ENCODE measurements at places on chromosomes 6 and 20.

DNA sequence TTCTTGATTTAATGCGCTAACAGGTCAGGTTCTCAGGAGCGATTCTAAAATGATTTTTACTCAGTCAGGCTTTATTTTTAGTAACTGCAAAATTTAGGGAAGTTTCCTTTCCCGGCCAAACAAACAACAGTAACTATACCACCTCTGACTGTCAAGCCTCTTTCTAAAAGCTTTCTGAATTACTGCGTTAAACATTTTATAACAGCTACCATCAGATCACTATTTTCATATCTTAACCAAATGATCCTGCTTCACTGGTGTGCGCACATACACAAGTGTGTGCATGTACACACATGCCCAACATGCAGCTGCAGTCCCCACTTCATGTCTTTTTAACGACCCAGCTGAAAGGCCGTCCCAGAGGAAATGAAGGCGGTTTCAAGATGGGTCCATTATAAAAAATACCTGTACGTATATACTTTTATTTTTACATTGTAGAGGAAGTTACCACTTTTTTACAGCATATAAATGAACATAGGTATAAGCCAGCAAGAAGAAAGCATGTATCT, 25.0 kb downstream of the TMEM242 start:
- no peak for DNase-seq

- DNase-seq = no peak
Measured at GRCh38 chr6:32151863-32152768, at the start of gene PRRT1. TSS of gene PRRT1 (minus strand) at chr6:32151939. CDS start at chr6:32151827, 112 bp downstream.

DNA sequence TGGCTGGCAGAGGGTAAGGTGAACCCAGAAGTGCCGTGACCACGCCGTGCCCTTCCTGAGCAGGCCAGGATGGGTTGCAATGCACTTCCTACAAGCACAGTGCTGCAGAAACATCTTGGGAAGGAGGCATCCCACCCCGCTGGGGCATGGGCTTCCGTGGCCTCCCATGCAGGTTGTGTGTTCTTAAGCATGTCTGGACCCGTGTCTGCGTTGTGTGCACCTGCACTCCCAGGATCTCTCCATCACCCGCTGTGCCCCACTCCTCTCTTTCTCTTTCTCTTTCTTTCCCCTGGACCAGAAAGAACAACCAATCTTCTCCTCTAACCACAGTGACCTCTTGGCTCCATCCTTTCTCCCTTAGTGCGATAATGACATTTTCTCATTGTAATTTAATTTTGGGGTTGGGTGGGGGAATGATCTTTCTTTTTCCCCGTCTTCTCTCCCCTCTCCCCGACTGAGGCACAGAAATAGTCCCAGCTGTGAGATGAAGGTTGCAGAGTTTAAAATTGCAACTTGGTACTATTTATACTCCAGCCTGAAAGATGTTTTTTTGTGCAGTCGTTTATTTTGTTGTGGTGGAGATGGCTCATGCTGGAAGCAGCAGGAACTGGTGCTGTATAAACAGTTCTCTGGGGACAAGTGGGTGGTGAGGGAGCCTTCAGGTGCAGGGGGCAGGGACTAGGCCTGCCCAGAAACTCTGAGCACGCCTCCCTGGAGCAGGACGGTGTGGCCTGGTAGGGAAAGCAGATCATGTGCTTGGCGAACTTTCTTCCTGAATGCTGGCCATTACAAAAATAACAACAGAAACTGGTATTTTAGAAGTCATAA, 20.5 kb downstream of the BCAS4 start:
- DNase-seq = no peak

- DNase-seq = no peak
Measured at GRCh38 chr6:40977695-40978094, 61.3 kb downstream of the UNC5CL start.

DNA sequence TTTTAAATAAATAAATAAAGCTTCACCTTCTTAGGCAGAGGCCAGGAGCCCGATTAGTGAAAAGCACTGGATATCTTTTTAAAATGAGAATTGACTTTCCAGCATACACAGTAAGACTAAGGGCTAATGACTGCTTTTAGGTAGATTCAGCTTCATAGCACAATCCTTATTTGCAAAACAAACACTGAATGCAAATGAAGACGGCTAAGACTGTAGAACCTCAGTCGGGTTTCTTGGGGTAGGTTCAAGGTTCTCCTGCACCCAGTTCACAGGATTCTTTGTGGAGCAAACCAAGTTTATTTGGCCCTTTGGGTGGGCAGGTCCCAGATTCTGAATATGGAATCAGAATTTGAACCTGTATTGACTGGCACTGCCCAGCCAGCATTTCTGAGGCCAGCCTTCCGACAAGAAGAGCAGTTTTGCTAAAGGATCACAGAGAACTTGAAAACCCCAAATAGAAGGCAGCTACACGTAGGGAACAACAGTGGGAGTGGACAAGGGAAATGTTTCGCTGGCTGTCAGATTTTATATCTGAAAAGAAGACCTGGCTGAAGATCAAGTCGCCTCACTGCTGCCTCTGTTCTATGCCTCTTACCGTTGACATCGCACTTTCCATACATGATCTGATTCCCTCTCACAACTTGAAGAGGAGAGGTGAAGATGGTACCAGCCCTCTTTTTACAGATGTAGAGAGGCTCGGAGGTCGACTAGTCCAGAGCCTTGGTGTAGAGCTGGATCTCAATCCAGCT, 8.2 kb downstream of the TRERF1 start:
- DNase-seq = no peak
